NCI-H2171 (cell line): ENCODE measurements at places on chromosomes 6 and 20.

DNA sequence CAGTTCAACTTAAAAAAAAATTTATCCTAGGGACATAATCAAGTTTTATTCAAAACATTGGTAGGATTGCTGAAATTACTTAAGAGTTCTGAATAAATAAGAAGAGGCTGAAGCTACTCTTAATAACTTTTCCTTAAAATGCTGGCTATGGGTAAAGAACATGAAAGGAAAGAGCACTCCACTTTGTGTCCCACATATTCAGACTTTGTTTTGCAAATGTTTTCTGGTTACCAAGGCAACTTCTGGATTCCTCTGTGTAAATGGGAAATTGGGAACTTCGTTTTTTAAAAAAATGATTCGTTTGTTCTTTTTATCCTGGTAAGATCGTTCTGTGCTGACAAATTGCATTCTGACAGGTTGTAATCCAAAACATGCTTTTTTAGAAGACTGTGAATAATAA, 115.0 kb downstream of the KIF6 start:
- no peak for DNase-seq

GRCh38 chr6:37523412-37523811, 23.7 kb upstream of the CCDC167 start:
- DNase-seq: no peak

DNA sequence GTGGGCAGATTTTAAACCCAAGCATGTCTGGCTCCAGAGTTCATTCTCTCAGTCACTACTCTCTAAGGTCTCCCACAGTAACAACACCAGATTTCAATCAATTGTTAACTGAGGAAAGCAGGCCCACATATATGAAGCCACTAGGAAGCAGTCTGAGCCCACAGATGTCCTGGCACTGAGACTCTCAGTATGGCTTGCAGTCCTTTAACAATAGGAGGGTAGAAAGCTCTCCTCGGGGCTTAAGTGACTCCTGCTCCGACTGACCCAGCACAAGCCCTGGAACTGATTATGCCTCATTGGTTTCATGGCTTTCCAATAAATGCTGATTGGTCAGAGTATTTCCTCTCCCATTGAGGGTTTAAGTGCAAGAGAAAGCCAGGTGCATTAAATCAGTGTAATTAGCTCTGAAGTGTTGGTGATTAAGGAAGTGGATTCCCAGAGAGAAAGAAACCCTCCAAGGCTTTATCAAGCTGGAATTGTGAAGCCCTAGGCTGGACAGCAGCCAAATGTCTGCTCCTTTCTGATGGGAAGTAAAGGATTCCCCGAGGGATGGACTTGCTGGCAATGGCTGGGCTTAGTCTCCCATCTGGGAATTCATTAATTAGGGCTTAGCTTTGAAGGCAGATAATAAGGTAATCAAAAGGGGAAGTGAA, 76.6 kb upstream of the PROKR2 start:
- DNase-seq: peak; percentile 59

GRCh38 chr6:75280131-75280855, 4.3 kb downstream of the TMEM30A start:
- no peak for DNase-seq

GRCh38 chr6:140677781-140678528, 1303.5 kb upstream of the CITED2 start:
- DNase-seq: no peak

DNA sequence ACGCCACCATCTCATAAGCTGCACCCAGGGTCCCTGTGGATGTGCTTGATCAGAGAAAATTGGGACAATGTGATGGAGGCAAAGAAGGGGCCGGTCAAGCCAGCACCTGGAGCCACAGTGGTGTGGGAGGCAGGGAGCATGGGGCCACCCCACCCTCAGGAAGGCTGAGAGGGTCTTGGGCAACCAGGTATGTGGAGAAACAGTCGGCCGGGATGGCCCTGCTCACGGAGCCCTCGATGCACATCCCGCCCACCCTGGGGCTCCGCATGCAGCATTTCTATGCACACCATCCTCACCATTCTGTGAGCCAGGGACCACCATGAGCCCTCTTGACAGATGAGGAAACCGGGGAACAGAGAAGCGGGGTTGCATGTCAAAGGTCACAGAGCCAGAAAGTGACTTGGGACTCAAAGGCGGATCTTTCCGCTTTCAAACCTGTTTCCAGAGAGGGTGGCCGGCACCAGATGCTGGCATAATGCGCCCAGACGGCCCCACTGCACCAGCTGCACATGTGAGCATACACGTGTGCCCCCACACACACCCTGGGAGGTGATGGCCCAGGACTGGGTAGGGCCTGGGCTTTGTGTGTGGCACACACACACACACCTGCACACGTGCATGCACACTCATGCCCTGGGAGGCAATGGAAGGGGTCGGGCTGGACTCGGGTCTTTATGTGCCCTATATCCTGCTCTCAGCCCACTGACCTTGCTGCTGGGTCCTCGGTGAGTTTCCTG, 398.5 kb downstream of the TAF4 start:
- no peak for DNase-seq

GRCh38 chr6:75234126-75234865, 9.3 kb downstream of the COX7A2 start:
- no peak for DNase-seq

DNA sequence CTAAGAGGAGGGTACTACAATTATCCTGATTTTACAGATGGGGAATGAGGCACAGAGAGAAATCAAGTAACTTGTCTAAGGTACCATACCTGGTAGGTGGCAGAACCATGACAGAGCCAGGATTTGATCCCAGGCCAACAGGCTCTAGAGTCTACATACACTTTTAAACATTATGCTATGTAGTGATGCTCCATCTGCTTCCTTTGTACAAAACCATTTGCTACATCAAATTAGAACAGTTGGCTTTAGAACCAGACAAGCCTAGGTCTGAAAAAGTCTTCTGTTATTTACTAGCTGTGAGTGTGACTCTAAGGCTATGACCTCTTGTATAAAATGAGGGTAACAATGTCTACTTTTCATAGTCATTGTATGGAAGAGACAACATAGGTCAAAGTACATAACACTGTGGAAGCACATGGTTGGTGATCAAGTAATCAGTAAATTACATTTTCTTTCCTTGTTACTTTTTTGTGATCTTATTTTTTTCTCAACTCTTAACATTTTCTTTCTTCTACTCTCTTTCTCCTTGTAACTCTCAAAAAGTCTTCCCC, 122.1 kb downstream of the PDSS2 start:
- no peak for DNase-seq

DNA sequence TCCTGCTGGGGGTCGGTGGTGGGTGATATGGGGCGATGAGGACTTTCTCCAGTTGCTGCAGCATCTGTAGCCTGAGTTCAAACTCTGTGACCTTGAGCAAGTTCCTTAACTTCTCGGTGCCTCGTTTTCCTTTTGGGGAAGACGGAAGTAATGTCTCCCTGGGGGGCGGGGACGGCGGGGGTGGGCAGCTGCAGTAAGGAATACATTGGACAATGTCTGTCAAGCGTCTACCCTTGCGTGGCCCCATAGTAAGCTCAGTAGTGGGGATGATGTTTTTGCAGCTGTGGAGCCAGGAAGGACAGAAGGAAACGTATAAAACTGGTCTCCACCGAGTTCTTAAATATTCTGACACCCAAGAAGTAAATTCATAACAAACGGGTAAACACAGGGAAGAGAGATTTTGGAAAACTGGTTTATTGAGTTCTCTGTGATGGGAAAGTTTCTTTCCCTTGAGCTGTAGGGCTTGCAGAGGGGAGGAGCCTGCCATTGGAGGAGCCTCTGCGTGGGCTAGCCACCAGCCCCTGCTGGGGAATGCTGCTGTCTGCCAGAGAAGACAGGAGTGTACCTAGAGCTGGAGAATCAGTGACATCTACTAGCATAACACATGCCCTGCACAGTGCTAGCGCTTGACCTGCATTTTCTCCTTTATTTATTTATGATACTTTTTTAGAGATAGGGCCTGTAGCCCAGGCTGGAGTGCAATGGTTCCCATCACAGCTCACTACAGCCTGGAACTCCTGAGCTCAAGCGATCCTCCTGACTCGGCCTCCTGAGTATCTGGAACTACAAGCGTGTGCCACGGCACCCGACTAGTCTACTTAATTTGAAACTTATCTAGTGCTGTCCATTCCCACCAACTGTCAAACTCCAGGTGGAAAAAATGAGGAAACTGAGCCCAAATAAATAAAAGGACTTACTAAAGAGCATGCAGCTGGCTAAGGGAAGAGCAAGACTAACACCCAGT, 1.2 kb upstream of the ACSS1 start:
- DNase-seq: no peak

DNA sequence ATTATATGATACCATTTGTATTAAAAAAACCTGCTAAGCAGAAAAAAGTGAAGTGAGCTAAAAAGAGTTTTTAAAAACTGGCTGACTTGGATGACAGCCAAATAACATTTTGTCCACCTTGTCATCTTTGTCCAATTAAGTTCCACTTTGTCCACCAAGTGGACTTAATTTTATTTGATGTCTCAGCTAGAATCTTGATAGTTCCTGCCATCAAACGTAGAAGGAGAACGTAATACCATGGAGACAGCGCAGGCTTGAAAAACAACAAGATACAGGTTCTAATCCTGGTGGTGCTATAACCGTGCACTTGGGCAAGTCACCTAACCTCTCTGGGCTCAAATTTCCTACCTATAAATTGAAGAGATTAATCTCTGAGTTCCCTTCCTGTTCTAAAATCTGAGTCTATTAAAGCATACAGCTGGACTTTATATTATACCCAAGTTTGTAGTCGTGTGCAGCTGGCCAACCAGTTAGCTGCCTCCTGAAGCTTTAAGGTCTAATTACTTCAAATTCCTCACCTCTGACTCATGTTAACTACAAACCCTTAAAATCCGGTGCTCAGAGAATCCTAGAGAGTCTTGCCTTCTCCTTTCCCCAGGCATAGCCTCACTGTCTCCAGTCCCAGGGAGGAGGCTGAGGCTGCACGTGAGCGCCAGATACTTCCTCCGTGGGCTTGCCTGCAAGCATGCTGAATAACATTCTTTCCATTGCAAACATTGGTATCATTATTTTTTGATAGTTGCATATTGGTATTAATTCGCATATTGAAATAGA, 16.8 kb downstream of the TMEM244 start:
- DNase-seq: no peak

- DNase-seq: no peak
Observed at GRCh38 chr6:167979436-167980139, 17.9 kb upstream of the KIF25 start.

- DNase-seq: no peak
Observed at GRCh38 chr20:18404172-18404571, 62.7 kb downstream of the DZANK1 start.

DNA sequence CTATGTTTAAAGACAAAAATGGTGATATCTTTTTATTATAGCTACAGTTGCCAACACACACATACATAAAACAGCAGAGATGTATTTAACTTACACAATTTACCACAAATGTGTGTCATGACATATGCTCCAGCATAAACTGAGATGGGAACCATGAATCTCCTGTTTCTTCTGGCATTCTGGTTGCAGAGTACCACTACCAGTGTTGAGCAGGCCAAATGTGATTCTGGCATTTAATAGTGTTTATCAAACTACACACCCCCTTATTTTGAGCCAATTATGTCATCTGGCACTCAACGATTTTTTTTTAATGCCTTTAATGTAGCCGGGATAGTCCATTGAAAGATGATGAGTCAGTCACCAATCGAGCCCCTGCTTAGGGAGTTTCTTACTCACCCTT, 59.0 kb upstream of the TPD52L1 start:
- DNase-seq: no peak

DNA sequence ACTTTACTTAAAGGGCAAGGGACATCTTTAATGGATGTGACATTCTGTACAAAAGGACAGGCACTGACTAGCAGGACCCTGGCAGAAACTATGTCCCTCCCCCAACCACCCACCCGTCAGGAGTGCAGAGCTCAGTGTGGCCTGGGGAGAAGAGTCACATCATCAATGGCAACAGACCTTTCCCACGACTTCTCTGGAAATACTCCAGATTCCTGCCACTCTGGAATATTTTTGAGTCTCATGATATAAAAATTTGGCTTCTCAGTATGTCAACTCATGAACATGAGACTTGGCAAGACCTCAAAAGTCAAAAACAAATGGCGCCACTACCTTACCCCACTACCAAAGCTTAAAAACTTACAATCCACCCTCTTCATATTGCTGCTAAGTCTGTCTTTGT, 118.3 kb downstream of the SLC23A2 start:
- no peak for DNase-seq

GRCh38 chr20:10949930-10950783, 276.4 kb upstream of the JAG1 start:
- DNase-seq: no peak

- DNase-seq: peak; percentile 19
Observed at GRCh38 chr6:36848658-36849441, 9.6 kb upstream of the CPNE5 start.

- no peak for DNase-seq
Observed at GRCh38 chr6:33206864-33207551, 1.3 kb upstream of the RING1 start.

DNA sequence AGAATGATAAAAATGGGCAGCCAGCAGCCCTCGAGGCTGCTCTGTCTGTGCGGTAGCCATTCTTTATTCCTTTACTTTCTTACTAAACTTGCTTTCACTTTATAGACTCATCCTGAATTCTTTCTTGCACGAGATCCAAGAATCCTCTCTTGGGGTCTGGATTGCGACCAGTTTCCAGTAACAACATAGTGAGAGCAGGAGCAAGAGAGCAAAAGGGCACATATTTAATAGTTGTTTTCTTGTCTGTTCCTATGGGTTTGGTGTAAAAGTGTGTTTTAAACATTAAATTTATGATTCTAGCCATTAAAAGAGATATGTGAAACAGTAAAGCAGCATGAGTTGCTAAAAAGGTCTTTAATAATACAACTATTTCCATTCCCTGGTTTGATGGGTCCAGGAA, 78.8 kb upstream of the OPRM1 start:
- no peak for DNase-seq

- DNase-seq: no peak
Observed at GRCh38 chr20:35305682-35306556, 13.7 kb upstream of the FAM83C start.

GRCh38 chr6:1689141-1689540, 79.4 kb downstream of the FOXC1 start:
- no peak for DNase-seq

DNA sequence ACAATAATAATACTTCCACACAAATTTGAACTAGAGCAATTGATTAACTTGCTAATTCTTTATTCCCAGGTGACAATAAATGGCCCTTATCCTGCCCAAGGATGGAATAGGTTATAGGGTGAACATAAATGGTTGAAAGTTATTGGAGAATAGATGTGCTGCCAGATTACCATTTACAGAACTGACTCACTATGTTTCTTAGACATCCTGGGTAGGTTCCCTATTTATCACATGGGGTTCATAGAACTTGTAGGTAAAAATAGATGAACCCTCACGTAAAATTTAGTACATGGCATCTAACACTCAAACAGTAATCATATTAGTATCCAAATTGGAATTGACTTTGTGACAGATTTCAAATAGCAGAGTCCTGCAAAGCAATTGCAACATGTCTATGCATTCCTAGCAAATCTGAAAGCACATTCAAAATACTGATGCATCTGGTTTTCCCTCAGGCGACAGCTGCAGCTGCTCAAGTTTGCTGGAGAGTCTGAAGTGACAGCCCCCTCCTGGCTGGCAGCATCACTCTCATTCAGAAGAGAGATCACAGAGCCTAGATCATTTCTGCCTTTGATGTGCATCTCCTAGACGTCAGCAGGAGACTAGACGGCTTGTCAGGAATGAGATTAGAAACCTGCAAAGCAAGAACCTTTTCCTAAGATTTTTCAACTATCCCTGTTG, 80.2 kb upstream of the RNF217 start:
- peak; percentile 51 for DNase-seq
